ENCODE measurements at places on chromosomes 7 and 10.
A peak's percentile ranks its signal among the peaks of the same experiment; 100 is the strongest.

- no peak for DNase-seq
These were observed 1.2 kb upstream of the SGCE start for GRCh38 chr7:94656925-94657731.

- no peak for DNase-seq
These were observed 5.0 kb downstream of the NIPSNAP2 start for GRCh38 chr7:55969391-55969790.

DNA sequence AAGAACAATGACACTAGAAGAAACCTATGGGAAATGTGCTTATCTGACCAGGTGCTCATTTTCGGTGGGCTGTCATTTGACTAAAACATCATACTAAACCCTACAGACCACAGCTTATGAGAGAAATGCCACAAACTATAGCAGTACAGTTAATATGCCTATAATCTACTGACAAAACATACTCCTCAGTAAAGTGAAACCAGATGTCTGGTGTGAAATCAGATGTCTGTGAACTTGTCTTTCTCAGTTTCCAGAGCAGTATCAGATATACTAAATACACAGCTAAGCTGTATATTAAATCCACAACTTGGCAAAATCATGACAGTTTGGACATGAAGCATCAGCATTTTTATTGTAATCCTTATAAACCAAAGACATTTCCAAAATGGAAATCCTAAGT is 3.3 kb downstream of the IMMP2L start:
- no peak for DNase-seq

- no peak for DNase-seq
These were observed 92.2 kb downstream of the SEMA3C start for GRCh38 chr7:80826520-80827238.

DNA sequence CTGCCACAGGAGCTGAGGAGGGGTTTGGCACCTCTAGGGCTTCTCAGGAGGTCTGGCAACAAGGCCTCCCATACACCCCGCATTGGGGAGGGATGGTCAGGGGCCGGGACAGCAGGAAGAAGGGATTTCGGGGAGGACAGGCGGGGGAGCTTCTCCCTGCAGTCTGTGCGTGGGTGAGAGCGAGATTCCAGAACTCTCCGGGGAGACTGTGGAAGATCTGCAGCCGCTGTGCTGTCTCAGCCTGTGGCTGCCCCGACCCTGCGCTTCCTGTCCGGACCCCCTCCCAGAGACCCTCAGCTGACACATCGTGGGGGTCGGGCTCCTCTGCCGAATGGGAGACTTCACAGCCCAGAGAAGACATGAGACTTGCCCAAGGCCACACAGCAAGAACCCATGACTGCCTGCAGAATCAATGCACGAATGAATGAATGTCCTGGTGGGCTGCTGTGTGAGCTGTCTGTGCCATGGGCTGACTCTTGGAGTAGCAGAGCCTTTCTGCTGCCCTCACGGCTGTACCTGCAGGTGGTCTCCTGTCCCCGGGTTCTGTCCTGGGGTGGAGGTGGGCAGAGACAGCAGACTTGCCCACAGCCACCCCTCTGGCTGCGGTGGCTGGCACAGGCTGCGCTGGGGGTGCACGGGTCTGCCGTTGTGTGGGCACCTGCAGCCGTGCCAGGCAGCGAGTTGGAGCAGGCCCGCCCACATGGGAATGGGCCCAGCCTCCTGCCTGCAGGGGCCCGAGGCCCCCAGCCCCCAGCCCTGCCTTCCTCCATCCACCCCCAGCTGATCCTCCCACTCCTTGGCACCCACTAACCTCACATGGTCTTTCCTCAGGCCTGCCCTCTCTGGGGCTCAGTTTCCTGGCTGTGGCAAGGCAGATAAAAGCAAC is 16.3 kb upstream of the LFNG start:
- no peak for DNase-seq

GRCh38 chr10:125296598-125296997 is 136.2 kb upstream of the CTBP2 start:
- no peak for DNase-seq

- DNase-seq, result peak; percentile 43
These were observed 19.3 kb downstream of the MYOF start for GRCh38 chr10:93462881-93463280.

GRCh38 chr7:158856883-158857668 is 718 bp downstream of the DYNC2I1 start:
- no peak for DNase-seq

DNA sequence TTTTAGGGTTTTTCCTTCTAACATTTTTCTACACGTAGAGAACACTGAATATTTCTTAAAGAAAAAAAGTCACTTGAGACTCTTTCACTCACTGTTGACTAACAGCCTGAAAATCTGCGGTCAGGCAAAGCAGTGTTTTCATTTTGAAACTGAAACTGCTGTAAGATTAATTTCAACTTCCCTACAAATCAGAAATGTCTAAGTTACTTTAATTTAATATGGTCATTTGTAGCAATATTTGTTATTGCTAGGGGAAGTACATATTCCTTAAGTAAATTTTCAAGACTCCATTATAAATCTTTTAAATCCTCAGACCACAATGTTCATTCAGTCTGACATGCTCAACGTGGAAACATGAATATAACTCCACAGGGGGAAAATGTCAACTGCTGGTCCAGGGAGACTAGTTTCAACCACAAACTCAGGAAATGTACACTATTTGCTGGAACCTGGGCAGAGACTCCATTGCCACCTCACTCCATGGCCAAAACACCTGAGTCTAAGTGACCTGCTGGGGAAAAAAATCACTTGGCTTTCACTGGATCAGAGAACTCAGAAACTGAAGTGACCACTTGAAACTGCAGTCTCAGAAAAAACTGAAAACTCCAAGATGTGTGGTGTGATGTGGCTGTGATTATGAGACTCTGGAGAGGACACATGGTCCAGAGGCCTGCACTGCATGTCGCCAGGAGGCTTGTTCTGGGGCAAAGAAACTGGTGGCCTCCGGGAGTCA is 161.2 kb downstream of the TAX1BP1 start:
- DNase-seq, result no peak

- no peak for DNase-seq
These were observed 135.6 kb downstream of the WDR37 start for GRCh38 chr10:1191752-1192151.

DNA sequence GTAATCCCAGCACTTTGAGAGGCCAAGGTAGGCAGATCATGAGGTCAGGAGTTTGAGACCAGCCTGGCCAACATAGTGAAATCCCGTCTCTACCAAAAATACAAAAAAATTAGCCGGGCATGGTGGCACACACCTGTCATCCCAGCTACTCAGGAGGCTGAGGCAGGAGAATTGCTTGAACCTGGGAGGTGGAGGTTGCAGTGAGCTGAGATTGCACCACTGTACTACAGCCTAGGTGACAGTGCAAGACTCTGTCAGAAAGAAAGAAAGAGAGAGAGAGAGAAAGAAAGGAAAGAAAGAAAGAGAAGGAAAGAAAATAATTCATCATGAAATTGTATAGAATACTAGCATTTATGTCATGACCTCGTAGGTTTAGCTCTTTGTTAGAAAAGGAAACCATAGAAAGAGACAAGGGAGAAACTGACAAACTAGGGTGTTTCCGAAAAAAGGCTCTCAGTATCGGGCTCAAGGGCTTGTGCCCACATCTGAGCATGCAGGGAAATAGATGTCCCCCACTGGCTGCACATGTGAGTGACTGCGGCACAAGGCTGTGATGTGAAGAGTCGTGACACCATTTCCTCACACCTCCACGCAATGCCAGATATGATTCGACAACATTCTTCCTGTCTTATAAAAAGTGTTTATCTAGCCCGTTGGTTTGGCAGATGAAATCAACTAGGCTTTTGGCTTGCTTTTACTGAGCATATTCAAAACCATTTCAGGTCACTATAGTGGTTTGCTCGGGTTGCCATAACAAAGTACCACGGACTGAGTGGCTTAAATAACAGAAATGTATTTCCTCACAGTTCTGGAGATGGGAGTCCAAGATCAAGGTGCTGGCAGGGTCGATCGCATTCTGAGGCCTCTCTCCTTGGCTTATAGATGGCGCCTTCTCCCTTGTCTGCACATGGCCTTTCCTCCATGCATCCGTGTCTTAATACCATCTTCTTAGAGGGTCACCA is 2.0 kb downstream of the SRGN start:
- peak; percentile 73 for DNase-seq

- no peak for DNase-seq
These were observed 131.9 kb downstream of the C10orf90 start for GRCh38 chr10:126538439-126539135.

DNA sequence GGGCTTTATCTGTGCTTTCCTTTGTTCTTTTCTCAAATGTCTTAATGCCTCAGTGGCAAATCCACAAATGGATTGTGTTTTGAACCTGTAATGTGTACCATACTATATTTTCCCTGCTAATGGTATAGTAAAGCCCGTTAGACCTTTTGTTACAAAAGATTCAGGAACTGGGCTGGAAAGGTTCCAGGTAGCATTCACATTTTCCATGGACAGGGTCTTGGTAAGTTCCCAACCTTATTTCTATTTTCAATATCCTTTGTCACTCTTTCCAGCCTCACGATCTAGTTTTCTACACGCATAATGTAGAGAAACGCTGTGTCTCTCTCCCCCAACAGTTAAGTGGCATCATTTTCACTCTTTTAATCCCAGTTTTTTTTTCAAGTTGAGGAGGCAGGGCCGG is 153.0 kb downstream of the PLCE1 start:
- no peak for DNase-seq

DNA sequence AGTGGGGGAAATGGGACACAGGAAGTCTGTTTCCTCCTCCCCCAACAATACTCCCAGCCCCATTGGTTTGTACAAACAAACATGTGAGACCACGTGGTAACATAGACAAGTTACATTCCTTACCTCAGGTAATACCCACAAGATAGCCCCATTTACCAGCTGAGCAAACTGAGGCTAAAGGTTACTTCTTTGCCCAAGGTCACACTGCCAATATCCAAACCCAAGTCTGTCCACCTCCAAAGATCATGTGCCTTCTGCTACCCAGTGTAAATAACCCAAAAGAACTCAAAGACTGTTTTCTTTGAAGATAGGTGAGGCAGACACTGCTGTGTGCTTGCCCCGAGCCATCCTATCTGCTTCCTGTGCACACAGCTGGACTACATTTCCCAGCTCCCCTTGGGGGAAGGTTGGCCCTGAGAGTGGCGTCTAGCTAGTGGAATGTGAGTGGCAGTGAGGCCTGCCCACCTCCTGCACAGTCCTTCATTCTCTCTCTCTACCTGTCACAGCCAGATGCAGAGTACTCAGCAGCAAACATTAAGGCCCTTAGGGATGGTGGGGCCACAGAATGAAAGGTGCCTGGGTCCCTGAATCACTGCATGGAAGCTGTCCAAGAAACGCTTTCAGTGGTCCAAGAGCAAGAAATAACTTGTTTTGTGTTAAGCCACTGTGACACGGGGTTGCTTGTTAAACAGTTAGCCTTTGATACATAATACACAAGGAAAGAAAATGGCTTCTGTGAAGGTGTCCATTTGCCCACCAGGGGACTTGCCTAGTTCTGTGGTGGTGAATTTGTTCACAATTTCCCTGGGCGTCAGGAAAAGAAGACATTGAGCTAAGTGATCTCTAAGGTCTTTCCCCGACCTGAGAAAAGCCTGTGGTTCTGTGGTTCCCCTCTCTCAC is 257.7 kb upstream of the NFE2L3 start:
- peak; percentile 18 for DNase-seq

GRCh38 chr10:133391249-133391635 is 2.7 kb upstream of the MTG1 start:
- no peak for DNase-seq

GRCh38 chr10:52757773-52758172 is 14.8 kb downstream of the MBL2 start:
- DNase-seq, result no peak

- DNase-seq, result no peak
These were observed 569 bp downstream of the SLC26A5 start for GRCh38 chr7:103445228-103446048.

DNA sequence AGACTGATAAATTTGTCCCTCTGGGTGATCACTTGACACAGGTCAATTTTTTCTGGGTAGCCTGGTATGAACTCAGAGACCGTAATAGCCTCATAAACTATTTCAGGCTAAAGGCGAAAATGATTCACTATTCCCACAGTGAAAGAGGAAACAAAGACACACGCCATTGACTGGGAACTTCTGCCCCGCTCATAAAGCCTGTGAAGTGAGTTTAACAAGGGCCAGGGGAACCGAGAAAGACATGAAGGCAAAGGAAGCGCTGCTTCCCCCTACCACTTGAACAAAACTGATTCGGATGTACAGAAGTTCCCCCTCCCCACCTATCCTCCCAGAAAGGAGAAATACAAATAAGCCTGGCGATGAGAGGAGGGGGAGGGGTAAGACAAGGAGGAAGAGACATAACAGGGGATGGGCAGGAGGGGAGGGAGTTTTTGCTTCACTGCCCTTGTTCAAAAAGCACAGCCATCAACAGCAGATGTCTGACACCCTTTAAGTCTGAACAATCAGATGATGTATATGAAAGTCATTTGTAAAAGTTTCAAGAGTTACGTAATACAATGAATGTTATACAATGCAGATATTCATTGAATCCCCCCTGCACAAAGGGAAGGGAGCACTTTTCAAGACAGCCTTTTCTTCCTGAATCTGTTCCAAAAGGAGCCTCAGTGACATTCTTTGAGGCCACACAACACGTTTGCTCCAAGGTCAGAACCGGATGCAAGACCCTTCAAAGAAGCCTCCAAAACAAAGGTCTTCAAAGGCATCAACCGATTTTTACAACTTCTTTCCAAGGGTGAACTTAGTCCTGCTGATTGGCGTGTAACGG is 734 bp downstream of the ABCB4 start:
- no peak for DNase-seq

- DNase-seq, result no peak
These were observed 7.4 kb upstream of the MICALL2 start for GRCh38 chr7:1466524-1467271.

GRCh38 chr10:110833941-110834628 is 37.6 kb upstream of the PDCD4 start:
- no peak for DNase-seq

GRCh38 chr7:68929781-68930261 is 668.5 kb upstream of the AUTS2 start:
- no peak for DNase-seq

GRCh38 chr7:116859323-116859722 is 3.1 kb upstream of the CAPZA2 start:
- no peak for DNase-seq

DNA sequence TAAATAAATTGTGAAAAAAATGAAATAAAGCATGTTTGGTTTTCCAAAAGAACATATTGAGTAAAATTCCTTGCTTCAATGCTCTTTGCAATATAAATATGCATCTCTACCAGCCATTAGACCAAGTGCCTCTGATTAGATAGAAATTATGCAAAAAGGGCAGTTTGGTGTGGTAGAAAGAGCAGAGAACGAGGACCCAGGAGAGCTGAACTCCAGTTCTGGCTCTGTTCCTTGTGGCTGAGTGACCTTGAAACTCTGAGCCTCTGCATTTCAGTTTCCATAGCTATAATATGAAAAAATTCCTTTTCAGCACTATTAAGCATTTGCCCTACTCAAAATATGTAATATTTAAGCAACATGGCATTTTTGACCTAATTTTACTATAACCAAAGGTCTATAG is 36.5 kb downstream of the COL1A2 start:
- DNase-seq, result no peak

DNA sequence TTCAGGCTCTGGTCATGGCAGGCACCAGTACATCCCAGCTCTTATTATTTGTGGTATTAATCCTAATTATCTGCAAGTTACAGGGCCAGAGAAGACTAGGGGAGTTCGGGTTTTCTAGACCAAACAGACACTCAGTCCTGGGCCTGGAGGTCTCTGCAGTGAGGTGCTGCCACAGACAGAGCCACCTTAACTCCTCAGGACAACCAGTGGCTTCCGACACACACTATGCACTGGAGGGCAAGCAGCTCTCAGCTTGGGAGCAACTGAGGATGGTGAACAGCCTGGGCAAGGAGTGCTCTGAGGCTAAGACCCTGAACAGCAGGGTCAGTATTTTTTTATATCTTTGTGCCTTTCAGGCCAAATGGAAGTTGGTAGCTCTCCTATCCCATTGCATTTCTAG is 19.0 kb downstream of the ACTA2 start:
- no peak for DNase-seq
